ENCODE measurements at places on chromosomes 1 and 21.

- DNase-seq, result no peak
These were observed 211.1 kb downstream of the LRRC40 start for GRCh38 chr1:69994241-69994640.

GRCh38 chr21:21952566-21952965 lies 954.4 kb downstream of the NCAM2 start:
- DNase-seq, result no peak

DNA sequence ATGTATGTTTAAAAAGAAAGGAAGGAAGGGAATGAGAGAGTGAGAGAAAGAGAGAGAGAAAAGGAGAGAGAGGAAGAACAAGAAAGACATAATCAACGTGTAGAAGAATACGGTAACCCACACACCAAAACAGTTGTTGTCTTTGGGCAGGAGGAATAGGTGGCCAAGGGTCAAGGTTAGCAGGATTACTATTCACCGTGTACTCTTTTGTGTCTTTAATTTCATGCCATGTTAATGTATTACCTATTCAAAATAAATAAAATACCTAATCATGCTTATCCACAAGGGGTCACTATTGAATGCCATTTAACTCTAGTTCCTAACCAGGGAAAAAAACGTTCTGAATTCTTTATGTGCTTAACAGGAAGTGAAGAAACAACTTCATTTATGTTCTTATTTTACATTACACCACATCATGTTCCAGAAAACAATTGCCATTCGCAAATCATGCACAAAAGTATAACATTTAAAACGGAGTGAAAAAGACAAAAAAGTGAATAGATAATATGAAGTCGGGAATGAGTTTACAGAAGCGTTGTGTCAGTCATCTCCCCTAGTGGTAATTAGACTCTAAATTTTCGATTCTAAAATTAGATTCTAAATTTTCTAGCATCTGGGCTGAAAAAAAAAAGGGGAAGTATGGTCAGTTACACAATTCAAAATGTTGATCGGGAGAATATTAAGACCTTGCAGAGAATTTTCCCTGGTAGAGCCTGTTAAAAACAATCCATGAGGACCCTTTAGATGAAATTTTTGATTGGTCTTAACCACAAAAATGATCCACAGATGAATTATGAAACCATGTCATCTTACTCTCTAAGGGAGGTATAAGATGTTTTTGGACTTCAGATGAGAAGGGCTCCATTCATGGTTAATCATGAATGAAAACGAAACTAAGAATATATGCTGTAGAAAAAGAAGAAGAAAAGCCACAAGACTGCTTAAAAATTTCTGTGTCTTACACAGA lies 700 bp upstream of the KMO start:
- DNase-seq, result no peak

DNA sequence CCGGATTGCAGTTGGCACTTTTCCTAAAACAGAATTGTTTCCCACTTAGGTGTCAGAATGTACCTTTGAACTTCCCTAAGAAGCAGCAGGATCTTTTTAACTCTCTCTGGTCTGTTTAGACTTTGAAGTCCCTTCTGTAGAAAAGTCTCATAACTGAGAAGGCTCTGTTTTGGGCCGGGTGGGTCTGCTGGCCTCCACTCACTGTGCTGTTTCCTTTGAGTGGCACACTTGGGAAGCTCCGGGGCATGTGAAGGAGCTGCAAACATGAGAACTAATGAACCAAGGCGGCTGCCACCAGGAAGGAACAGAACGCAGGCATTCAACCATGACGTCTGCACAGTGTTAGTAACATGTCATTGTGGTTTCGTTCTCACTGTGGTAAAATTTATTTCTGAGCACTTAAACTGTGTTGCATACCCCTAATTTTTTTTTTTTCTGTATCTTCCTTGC lies 19.5 kb upstream of the NCMAP start:
- peak; percentile 55 for DNase-seq

- DNase-seq, result no peak
These were observed 108.8 kb downstream of the PLXNA2 start for GRCh38 chr1:208135354-208135753.

GRCh38 chr1:3453891-3454810 lies at the start of gene ARHGEF16:
TSS of gene ARHGEF16 (plus strand) at chr1:3454665. CDS start at chr1:3463085, 8,420 bp downstream.
- peak; percentile 50 for DNase-seq

- DNase-seq, result no peak
These were observed 52.9 kb upstream of the SSBP3 start for GRCh38 chr1:54459140-54459539.

- no peak for DNase-seq
These were observed 6.9 kb downstream of the THRAP3 start for GRCh38 chr1:36231191-36231590.

- no peak for DNase-seq
These were observed 156.1 kb upstream of the IVNS1ABP start for GRCh38 chr1:185473186-185473585.

DNA sequence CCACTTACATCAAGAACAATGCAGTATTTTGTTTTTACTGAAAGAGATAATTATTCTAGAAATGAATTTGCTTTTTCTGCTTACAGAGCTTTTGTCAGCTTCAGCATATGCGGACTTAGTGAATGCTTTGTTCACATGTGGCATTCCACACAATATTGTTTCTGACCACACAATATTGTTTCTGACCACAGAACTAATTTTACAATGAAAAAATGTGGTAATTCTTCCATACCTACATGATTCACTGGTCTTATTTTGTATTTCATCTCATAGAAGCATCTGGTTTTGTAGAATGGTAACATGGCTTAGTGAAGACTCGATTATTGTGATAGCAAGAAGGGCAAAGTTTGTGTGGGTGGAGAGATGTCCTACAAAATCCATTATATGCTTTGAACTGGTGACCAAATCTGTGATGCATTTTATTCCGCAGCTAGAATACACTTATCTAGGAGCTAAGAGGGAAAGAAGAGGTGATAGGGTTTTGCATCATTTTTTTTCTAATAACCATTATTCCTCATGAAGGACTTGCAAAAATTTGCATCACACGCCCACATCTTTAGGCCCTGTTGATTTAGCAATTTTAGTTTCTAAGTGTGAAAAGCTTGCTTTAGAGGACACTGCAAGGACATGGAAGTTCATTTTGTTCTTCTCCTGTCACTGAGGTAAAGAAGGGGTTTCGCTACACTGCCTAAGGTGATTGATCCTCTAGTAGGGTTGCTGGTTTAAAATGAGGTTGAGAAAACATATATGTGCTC lies 75.3 kb downstream of the HLX start:
- no peak for DNase-seq

DNA sequence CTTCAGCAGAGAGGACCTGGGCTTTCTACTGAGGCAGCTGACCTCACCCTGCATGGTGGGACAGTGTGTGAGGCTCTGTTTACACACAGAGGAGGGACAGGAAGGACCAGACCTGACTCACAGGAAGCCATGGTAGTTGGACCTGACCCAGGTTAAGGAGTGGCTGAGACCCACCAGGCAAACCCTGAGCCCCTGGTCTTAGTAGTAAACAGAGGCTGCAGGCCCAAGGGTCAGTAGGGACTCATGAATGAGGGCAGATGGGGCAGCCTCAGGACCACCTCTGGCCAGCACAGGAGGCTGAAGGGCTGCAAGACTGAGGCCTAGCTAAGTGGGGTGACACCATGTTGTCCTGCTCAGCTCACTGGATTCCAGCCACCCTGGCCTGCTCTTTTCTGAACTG lies 273.2 kb downstream of the GRIK3 start:
- DNase-seq, result no peak

GRCh38 chr1:154517661-154518060 lies 15.4 kb upstream of the SHE start:
- no peak for DNase-seq

DNA sequence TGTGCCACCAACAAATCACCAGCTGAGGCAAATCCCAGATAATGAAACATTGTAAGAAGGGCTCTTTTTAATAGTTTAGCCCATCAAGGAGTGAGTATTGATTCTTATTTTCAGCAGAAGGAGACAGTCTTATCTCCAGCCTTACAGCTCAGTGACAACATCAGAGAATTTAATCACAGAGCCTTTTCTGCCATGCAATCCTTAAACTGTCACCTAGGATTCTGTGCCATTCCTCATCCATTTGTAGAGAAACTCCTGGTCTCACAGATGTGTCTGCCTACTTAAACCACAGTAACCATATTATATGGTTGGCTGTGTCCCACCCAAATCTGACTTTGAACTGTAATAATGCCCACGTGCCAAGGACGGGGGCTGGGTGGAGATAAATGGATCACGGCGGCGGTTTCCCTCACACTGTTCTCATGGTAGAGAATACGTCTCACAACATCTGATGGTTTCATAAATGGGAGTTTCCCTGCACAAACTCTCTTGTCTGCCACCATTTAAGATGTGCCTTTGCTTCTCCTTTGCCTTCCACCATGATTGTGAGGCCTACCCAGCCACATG lies 217.7 kb downstream of the RERE start:
- no peak for DNase-seq

GRCh38 chr1:220294846-220295301 lies 22.6 kb upstream of the RAB3GAP2 start:
- no peak for DNase-seq

DNA sequence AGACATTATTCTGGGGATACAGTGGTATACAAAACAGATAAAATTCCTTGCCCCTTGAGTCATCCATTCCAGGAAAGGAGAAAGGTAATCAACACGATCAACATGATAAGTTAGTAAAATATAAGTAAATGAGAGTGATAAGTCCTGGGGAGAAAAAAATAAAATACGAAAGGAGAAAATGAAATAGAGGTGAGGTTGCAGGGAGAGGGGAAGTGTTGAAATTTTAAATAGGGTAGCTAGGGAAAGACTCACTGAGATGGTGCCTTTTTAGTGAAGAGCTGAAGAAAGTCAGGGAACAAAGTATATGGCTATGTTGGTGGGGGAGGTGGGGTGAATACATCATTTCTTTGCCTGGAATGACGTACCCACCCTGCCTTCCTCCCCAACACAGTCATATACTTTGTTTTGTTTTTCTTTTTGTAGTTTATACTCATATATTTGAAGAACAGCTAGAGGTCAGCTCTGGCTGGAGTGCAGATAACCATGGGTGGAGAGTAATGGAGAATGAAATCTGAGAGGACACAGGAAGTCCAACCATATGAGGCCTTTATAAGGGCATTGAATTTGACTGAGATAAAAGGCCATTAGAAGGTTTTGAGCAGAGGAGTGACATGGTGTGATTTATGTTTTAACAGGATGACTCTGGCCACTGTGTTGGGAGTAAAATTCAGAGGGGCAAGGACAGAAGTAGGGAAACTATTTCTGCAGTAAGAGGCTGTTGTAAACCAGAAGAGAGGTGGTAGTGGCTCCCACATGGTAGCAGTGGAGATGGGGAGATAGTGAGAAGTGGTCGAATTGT lies 54.8 kb downstream of the OSBPL9 start:
- DNase-seq, result no peak

- no peak for DNase-seq
These were observed 2.6 kb downstream of the HFM1 start for GRCh38 chr1:91402023-91402422.

GRCh38 chr1:223748405-223748772 lies 36.0 kb downstream of the CAPN2 start:
- DNase-seq, result no peak

- no peak for DNase-seq
These were observed 13.2 kb downstream of the SYT11 start for GRCh38 chr1:155872527-155872926.

DNA sequence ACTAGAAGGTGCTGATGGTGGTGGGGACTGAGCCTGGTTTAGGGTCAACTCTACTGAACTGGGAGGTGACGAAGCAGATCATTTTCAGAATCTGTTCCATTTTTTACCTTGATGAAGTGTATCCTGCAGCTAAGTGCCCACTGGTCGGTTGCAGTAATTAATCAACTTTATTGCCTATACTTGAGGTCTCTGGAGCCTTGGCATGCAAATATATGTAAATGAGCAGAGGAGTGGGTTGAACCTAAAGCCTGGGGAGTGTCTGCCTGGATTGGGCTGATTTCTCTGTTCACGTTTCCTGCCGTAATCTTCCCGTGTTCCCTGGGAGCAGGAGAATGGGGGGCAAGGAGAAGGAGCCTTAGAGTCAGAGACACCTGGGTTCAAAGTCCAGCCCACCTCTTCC lies 286.8 kb downstream of the PTPRU start:
- no peak for DNase-seq

GRCh38 chr1:239792157-239792556 lies 299.5 kb upstream of the FMN2 start:
- DNase-seq, result no peak

DNA sequence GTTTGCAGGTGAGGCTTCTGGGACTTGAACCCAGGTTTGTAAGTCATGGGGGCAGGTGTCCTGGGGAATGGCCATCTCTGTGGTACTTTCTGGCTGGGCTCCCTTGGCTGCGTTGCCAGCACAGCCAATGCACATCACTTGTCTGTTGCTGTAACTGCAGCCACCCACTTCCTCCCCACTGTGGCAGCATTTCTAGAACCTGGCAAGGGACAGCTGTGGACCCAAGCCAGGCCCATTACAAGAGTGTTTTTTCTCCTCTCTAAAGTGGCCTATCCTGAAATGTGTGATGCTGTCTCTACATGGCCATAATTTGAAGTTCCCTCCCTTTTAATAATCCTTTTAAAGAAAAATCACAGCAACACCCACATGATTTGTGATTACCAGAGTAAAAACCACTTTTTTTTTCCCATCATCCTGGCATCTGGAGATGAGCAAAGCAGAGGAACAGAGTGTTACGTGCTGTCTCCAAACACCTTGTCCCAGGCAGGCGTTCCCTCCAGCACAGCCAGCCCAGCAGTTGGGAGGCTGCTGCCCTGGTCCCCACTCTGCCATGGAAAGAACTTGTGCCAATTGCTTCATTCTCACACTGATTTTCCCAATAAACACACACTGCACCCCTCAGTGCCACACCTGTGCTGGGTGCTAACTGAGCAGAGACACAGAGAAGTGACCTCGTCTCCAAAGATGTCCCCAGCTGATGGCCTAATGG lies 360.6 kb upstream of the USP24 start:
- DNase-seq, result no peak

DNA sequence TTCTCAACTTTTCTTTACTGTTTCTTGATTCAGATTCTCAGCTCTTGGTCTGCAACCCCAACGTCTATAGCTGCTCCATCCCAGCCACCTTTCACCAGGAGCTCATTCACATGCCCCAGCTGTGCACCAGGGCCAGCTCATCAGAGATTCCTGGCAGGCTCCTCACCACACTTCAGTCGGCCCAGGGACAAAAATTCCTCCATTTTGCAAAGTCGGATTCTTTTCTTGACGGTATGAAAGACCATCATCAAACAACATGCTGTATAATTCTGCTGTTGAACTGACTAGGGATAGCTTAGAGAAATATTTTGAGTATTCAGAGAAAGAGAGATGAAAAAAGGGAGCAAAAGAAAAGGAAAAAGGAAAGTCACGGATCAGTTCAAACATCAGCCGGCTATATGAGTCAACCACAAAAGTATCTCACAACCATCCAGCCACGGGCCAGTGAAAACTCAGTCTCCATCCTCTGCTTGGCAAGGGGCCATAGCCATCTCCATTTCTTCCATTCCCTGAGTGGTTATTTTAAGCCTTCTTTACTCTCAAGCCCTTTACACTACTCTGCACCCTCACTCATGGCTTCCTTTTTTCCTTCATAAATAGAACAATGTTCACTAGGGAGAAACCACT lies 14.1 kb downstream of the DNASE2B start:
- no peak for DNase-seq

All from activated naive CD8-positive, alpha-beta T cell treated with anti-CD3 and anti-CD28 coated beads, Interleukin-2, amount 10 ng/mL, durations not matched to agents 7 days and 5 days (primary cell).